ENCODE measurements at places on chromosomes 3 and 15.

DNA sequence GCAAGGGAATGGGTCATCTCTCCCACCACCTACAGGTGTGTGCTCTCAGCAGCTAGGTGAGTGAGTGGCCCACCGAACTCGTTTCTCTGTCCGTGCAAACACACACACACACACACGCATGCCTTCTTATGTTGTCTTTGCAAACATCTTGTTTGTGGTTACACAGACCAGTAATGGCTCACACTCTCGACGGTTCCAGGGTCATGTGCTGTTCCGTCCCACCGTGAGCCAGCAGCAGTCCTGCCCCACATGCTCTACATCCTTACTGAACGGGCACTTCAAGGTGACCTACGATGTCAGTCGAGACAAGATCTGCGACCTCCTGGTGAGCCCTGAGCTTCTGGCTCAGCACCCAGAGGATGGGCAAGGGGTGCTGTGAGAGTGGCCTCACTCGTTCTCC is 4.3 kb downstream of the ITIH1 start:
- DNase-seq, result no peak

DNA sequence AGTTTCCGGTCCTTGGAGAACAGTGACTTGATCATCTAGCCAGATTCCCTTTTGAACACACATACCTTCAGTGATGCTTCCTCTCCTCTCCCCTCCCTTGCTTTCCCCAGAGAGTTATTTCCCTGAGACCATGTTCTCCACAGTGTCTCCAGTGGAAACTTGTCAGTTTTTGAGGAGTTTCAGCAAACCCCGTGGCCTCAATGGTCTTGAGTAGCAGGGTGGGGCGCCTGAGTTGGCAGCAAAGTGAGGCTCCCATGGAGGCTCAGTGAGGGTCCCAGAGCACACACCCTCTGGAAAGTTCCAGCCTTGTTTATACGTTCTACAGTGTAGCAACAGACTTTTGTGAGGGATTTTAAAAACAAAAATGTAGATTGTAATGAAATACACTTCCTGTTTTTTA is 135.1 kb downstream of the LRRC28 start:
- DNase-seq, result no peak

GRCh38 chr15:75161917-75162414 is 39.7 kb upstream of the C15orf39 start:
- DNase-seq, result no peak

- no peak for DNase-seq
Measured at GRCh38 chr3:106268696-106269095, 399.9 kb upstream of the CBLB start.

GRCh38 chr3:151168269-151169094 is 34.5 kb downstream of the GPR171 start:
- DNase-seq, result peak; percentile 8

GRCh38 chr3:123562547-123562946 is 22.3 kb downstream of the HACD2 start:
- no peak for DNase-seq

GRCh38 chr15:85422607-85423006 is 42.2 kb downstream of the AKAP13 start:
- no peak for DNase-seq

- no peak for DNase-seq
Measured at GRCh38 chr15:79673416-79674123, 223.2 kb downstream of the MTHFS start.

DNA sequence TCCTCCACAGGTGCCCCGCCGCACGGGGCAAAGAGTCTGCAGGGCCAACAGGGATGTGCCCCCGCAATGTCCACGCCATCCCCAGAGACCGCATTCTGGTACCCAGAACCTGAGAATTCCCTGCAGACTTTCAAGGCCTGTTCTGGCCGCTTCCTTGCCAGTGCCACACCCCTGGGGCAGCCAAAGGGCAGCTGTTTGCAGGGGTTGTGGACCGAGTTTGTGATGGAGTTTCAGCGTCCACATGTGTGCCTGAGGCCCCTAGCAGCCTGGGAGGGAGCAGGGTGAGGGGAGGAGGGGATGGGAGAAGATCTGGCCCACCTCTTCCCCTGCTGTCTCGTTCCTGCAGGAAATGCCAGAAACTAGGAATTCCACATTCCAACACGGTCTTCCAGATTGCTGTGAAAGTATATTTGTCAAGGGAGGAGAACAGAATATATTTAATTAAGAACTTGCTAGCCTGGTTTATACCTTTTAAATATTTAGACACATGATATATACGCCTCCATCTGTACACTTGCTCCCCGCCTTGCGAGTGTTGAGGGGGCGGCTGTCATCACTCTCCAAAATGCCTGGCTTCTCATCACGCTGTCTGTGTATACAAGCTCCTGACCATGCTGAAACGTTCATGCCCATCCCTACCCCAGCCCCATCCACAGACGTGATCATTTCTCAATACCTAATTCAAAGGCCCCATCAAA is 31.1 kb upstream of the RASA2 start:
- no peak for DNase-seq

GRCh38 chr3:125151442-125151817 is 61.1 kb downstream of the SLC12A8 start:
- DNase-seq, result no peak

GRCh38 chr3:138457863-138458735 is 23.7 kb downstream of the ESYT3 start:
- DNase-seq, result no peak

GRCh38 chr15:32908135-32908801 is 190.5 kb downstream of the GREM1 start:
- no peak for DNase-seq

DNA sequence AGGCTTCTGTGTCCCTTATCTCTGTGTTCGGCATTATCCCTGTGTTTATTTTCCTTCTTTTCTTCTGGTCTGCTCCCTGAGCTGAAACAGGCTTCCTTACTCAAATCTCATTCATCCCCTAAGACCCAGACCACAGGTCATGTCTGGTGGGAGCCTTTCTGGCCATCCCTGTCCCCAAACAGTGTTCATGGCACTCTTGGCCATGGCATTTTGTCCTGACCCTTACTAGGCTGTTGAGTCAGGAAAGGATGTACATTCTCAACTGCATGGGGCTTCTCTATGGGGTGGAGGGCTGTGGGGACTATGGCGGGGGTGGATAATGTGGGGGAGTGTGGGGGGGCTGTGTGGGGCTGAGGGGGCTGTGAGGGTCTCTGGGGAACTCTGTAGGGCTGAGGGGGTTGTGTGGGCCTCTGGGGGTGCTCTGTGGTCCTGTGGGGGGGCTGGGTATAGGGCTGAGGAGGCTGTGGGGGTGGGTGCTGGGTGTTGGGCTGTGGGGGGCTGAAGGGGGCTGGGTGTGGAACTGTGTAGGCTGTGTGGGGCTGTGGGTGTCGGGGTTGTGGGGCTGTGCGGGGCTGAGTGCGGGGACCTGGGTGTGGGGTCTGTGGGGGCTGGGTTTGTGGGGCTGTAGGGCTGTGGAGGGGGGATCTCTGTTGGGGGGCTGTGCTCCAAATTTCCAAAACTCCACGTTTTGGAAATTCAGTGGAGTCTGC is 64.3 kb downstream of the KLF13 start:
- no peak for DNase-seq

DNA sequence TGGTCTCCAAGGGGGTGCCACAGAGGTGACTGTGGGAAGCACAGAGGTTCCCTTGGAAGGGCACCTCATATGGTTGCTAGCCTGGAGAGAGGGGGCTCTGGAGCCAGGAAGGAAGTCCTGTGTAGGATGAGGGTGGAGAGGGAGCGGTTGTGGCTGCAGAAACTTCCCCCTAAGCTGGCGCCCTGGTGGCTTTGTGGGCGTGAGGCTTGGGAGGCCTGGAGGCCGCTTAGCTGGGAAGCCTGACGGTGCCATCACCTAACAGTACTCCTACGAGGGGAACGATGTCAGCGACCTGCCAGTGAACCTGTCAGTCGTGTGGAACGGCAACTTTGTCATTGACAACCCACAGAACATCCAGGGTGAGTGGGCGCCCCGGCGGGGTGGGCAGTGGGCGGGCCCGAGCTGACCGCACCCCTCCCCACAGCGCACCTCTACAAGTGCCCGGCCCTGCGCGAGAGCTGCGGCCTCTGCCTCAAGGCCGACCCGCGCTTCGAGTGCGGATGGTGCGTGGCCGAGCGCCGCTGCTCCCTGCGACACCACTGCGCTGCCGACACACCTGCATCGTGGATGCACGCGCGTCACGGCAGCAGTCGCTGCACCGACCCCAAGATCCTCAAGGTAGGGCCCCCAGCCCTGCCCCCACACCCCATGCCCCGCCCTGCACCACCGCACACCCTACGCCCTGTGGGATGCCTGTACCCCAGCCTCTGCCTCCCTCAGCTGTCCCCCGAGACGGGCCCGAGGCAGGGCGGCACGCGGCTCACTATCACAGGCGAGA is 31.0 kb downstream of the PLXNA1 start:
- no peak for DNase-seq

DNA sequence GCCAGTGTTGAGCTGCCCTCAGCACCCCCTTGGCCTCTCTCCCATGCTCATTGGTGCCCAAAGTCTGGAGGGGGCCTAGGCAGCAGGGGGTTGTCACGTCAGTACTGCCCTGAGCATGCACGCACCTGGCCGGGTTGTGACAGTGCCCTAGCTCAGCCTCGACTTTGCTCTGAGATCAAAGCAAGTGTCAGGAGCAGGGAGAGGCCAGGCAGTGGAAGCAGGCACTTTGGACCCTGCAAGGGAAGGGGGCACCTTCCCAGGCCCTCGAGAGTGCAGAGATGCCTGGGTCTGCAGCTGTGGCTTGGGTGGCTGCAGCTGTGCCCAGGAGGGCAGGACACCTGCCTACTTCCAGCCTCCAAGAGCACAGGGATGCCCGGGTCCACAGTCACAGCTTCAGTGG is 561.3 kb downstream of the NLGN1 start:
- no peak for DNase-seq

- no peak for DNase-seq
Measured at GRCh38 chr3:19155375-19155774, 7.1 kb downstream of the KCNH8 start.

- no peak for DNase-seq
Measured at GRCh38 chr15:45612790-45613415, 21.9 kb upstream of the SQOR start.

DNA sequence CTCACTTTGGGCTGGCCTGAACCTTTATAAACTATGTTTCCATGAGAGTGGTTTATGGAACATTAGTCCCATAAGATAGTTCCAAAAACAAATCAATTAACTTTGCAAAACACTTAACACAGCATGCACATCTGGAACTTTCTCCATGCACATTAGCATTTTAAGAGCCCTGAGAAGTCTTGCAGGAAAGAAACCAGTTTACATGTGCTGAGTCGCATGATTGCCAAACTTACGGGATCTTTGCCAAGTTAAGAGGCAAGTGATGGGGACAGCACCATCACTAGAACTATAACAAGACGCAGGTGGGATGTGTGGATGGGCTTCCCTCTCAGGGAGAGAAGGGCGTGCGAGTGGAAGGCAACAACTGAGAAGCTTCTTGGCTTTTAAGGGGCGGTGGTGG is 20.7 kb downstream of the ADAMTS9 start:
- DNase-seq, result peak; percentile 12

DNA sequence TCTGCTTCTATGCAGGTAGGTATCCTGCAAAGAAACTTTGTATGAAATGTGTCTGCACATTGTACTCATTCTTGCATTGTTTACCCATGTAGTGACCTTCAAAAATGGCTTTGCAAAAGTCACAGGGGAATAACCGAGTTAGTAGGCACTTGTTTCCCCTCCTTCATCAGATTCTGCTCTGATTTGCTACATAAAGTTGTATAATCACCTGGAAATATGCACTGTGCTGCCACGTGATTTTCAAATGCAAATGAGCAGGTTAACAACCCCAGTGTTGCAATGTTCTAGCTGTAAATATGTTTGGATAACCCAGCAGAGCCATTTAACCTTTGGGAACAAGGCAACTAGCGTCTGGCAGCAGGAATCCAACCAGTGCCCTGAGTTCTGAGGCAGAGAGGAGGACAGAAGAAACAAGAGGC is at the start of gene KNG1:
Gene KNG1, plus strand, starts transcription at position 321 of the 419 bp plus-strand sequence. CDS start 184 bp downstream, outside the sequence.
- no peak for DNase-seq

- DNase-seq, result no peak
Measured at GRCh38 chr3:144244662-144245061, 273.0 kb downstream of the DIPK2A start.

DNA sequence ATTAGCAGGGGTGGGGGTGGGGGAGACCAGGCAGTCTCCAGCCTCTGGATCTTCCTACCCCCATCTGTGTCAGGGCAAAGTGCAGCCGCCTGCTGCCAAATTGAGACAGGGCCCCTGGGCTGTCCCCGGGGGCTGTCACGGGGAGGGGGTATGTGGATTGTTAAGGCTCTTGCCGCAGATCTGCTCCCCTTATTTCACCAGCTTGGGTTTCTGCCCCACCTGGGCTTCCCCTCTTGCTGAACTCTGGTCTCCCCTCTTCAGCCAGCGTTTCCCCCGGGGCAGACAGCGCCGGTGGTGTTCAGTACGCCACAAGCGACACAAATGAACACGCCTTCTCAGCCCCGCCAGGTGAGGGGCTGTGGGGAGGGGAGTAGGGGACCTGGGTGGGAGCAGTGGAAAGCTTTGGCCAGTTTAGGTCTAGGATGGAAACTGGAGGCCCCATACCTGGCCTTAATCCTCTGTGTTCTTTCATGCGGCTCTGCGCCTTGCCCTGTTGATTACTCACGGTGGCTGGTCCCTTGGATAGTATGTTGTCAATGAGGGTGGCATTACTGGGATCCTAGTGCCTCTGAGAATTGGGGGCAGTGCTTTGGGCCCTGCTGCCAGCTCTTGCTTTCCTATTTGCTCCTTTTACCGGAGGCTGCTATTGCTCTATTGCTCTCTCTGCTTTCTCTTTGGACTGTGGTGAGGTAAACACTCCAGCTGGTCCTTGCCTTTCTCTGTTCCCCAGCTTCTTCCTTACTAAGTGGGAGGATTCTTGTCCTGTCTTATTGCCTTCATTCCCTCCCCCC is 1.7 kb downstream of the EIF4G1 start:
- DNase-seq, result no peak

DNA sequence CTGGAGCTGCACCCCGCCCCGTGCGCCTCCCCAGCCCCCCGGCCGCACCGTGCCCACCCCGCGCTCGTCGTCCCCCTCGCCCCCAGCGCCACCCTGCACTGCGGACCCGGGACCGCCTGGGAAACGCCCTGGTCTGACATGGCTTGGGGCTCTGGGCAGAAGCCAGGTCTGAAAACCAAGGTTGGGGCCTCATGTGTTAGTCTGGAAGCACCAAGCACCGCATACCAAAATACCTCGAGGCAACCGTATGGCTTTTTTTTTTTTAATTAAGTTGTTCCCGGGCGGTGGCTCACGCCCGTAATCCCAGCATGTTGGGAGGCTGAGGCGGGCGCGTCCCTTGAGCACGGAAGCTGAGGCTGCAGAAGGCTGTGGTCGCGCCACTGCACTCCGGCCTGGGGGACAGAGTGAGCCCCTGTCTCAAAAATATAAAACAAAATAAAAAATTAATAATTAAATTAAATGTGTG is 91.5 kb upstream of the CHD2 start:
- DNase-seq, result no peak

DNA sequence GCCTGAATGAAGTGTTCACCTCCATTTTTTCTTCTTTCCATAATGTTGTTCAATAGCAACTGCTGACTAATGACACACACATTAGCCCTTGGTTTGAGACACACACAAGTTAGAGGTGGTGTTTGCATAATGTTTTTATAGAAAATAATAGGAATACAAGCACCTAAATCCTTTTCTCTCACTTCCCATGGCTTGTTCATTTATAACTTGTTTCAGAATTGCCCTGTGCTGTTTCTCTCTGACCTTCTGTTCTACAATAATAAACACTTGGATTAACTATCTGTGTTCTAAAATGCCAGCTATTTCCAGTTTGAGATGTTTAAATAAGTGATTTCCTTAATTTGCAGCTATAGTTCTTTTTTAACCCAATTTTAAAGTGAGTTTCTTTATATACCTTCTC is 525.1 kb upstream of the ROBO2 start:
- no peak for DNase-seq

- DNase-seq, result no peak
Measured at GRCh38 chr3:153397794-153398193, 235.8 kb downstream of the RAP2B start.

- DNase-seq, result no peak
Measured at GRCh38 chr3:194121891-194122631, 13.9 kb upstream of the HES1 start.
